ENCODE measurements at places on chromosomes 12 and 14.

GRCh38 chr12:53199700-53200099, 7.4 kb downstream of the ITGB7 start:
- DNase-seq, result no peak

- no peak for DNase-seq
Observed at GRCh38 chr12:56574210-56574609, 52.6 kb downstream of the RBMS2 start.

DNA sequence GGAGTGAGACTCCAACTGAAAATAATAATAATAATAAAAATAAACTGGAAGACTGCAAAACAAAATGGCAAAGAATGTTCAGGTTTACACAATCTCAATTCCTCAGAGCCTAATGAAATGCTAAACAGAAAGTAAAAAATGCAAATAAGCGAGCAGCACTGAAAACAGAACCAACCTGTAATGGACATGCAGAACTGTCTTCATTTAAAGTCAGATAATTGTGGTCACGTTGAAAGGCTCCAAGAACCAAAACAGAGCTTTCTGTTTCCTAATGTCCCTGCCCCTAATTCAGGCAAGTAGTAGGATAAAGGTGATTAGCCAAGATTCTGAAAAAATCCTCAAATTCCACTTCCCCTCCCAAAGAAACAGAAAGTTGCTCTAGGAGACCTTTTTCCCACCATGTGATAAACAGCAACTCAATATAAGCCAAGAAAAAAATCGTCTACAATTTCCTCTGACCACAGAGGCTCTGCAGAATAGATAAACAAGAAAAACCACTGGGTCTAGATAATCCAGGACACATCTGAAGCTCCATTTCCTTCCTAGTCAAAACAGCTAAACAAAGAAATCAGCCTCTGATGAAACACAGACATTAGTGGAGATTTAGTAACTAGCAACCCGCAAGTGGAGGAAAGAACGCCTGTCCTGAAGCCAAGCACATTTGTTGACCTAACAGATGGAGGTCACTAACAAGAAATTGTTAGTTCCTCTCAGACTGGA, 3.0 kb downstream of the MIS18BP1 start:
- DNase-seq, result no peak

DNA sequence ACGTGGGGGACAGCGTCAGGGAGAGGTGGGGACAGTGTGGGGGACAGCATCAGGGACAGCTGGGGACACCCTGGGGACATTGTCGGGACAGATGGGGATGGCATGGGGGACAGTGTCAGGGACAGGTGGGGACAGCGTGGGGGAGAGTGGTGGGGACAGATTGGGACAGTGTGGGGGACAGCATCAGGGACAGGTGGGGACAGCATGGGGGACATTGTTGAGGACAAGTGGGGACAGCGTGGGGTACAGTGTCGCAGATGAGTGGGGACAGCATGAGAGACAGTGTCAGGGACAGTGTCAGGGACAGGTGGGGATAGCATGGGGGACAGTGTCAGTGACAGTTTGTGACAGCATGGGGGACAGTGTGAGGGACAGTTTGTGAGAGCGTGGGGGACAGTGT, 240.9 kb downstream of the TMEM121 start:
- DNase-seq, result no peak

GRCh38 chr12:108548954-108549521, 11.9 kb downstream of the SART3 start:
- DNase-seq, result no peak

- DNase-seq, result no peak
Observed at GRCh38 chr14:21192875-21193535, 37.1 kb upstream of the OR5AU1 start.

DNA sequence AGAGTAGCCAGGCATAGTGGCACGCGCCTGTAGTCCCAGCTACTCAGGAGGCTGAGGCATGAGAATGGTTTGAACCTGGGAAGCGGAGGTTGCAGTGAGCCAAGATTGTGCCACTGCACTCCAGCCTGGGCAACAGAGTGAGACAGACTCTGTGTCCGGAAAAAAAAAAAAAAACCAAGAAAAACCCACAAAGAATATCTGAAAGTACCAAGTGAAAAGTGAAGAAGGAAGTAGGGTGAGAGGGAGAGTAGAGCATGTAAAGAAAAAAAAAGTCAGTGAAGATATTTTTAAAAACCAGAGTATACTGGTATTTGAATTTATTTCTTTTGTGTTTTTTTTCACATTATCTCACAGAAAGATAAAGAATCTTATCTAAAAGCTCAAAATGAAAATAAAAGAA, 43.3 kb upstream of the ISM2 start:
- no peak for DNase-seq

- DNase-seq, result no peak
Observed at GRCh38 chr12:95262808-95263207, 45.2 kb downstream of the VEZT start.

DNA sequence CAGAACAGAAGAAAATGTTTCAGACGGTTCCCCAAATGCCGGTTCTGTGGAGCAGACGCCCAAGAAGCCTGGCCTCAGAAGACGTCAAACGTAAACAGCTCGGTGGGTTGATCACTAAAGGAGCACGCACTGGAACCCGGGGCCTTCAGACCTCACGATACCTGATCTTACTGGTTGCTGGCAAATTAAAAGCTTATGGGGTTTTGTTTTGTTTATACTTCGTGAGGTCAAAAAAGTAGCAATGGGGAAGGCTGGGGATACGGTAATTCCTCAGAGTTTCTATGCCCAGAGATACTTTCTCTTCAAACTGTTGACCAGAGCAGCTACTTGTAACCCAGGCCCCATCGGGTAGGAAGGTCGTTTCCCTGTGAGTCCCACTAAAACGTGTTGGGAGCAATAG, 1.7 kb downstream of the CDKN1B start:
- no peak for DNase-seq

- DNase-seq, result no peak
Observed at GRCh38 chr14:104863131-104863862, 1.8 kb upstream of the CEP170B start.

GRCh38 chr14:30559638-30560091, 707 bp downstream of the G2E3 start:
- no peak for DNase-seq

- no peak for DNase-seq
Observed at GRCh38 chr12:42129595-42130204, 15.0 kb downstream of the GXYLT1 start.

- no peak for DNase-seq
Observed at GRCh38 chr12:49358483-49359141, 8.7 kb upstream of the SPATS2 start.

- DNase-seq, result no peak
Observed at GRCh38 chr12:5585178-5585577, 153.3 kb downstream of the NTF3 start.

DNA sequence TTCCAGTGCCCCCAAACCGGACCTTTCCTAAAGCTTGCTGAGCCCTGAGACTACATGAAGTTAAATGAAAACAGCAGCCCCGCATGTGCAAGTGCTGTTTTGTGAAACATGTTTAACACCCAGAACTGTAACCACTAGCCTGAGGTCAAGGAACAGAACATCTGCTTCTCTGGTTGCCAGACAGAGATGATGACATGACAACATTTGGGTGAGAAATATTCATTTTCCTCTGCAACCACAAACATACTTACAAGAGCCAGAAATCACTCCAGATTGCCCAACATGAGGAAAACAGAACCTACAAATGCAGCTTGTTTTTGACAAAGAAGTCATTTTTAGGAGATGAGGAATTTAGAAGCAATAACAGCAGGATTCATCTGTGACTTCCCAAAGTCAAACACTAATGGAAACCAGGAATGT, 110.4 kb downstream of the BCAT1 start:
- no peak for DNase-seq

- no peak for DNase-seq
Observed at GRCh38 chr12:11801643-11802042, 152.2 kb downstream of the ETV6 start.

DNA sequence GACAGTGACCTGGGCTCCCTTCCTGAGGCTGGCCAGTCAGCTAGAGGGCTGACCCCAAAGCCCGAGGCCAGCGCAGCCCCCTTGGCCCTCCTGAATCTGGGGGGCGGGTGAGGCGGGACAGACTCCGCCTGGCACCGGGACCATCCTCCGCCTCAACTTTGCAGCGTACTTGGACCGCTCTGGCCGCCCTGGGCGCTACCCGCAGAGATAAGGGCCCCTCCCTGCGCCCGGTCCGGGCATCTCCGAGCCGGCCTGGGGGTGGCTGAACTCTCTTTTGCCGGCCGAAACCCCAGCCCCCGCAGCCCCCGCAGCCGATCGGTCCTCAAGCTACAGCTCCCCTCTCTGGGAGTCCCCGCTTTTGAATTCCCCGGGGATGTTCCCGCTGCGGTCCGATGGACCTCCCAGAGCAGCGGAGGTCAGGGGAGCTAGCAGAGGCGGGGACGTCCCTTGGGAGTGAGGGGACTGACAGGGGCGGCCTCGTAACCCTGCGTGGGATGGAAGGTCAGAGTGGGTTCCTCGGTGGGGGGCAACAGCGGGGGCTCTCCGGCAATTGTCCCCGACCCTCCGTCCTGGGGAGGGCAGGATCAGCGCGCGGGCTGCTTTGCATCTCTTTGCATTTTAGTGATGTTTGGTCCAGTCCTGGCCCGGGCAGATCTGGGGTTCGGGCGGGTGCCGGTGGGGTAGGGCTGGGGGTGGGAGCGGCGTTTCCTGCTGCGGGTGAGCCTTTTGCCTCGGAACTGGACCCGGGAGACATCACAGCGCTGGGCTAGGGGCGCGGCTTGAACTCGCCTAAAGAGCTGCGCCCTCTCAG, at the start of gene CRIP1:
Gene CRIP1 (plus strand): TSS at position 724 of the 811 bp plus-strand sequence. CDS start 374 bp downstream, outside the sequence.
- DNase-seq, result no peak

DNA sequence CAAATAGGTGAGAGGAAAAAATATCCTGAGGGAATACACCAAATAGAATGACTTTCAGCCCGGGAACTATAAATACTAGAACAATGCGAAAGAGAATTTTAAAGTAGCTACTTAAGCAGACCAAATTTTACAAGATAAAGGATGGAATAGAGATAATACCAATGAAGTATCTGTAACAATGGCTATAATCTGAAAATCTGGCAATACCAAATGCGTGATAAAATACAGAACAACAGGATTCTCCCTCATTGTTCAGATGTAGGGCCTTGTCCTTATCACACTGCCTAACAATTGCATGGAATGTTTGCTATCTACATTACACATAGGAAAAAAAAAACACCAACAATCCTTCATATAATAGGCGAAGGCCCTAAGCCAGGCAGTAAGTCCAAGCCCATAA, 815.4 kb upstream of the MDGA2 start:
- DNase-seq, result no peak

DNA sequence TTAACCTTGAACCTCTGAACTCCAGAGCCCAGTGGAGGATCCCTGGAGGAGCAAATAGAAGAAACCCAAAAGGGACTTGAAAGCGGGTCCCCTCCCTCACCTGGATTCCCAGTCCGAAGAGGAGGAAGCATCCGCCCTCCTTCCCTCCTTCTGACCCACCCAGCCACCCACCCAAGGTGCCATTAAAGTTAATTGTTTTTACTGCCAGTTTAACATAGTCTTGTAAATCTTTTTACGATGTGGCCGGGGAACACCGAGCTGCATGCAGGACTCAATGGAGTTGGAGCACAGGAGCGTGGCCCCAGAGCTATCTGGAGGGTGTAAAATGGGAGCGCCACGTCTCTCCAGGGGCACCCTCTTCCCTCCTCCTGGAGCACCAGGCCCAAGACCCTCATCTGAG, 49.9 kb upstream of the TBX3 start:
- DNase-seq, result no peak

DNA sequence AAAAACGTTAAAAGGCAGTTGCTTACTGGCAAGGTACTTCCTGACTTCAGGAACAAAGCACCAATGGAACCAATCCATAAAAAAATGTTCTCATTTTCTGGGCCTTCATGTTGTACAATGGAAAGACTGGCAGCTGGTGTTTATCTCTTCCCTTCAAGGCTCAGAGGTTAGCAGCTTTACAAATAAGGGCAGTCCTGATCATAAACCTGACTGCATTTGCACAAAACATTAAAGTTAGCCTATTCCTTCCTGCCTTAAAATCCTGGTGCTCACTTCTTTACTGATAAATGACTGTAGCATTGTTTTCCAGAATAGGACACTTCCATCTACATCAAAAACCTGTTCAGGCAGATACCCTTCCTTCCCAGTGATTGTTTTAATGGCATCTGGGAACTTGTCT, 19.2 kb downstream of the IL26 start:
- DNase-seq, result no peak

DNA sequence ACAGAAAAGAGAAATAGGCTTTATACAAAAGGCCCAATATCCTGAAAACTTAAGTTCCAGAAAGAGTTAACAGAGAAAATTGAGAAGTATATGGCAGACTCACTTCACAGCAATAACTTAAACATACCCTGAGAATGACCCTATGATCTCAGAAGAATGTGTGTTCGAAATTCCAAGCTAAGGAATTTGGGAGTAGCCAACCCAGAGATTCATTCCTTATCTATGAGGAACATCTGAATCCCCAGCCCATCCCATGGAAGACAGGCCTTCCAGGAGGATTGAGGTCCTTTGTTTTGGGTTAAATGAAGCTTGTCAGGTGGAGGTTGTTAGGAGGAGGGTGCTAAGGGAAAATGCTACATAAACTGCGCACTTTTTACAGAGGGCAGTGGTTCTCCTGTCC, 7.5 kb upstream of the SAV1 start:
- DNase-seq, result no peak

- DNase-seq, result no peak
Observed at GRCh38 chr14:97166497-97166896, 369.3 kb downstream of the VRK1 start.

GRCh38 chr12:114090211-114090610, 124.1 kb upstream of the RBM19 start:
- DNase-seq, result no peak

- no peak for DNase-seq
Observed at GRCh38 chr14:64572386-64573104, 22.8 kb downstream of the PPP1R36 start.

GRCh38 chr12:32423559-32423958, 24.2 kb downstream of the FGD4 start:
- no peak for DNase-seq
